ENCODE measurements at places on chromosomes 13 and 19.

- no peak for DNase-seq
Measured at GRCh38 chr19:11574689-11575088, 2.8 kb downstream of the ACP5 start.

GRCh38 chr13:29315847-29316246 lies 279.6 kb downstream of the SLC7A1 start:
- DNase-seq, result no peak

GRCh38 chr19:19613506-19613905 lies 5.0 kb downstream of the PBX4 start:
- DNase-seq, result no peak

DNA sequence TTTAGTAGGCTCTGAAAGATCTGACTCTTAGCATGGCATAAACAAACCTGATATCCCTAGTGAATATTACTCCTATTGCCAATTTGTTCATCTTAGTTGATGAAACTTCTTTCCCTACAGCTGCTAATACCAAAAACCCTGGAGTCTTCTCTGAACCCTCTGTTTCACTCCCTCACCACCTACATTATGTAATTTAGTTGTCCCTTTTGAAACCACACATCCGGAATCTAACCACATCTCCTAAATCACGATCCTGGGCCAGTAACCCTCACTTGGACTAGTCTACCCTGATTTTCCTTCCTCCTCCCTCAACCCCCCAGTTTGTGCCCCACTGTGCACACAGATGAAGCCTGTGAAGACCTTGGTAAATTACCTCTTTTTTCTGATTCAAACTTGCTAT lies 1.2 kb downstream of the ZNF256 start:
- DNase-seq, result no peak

DNA sequence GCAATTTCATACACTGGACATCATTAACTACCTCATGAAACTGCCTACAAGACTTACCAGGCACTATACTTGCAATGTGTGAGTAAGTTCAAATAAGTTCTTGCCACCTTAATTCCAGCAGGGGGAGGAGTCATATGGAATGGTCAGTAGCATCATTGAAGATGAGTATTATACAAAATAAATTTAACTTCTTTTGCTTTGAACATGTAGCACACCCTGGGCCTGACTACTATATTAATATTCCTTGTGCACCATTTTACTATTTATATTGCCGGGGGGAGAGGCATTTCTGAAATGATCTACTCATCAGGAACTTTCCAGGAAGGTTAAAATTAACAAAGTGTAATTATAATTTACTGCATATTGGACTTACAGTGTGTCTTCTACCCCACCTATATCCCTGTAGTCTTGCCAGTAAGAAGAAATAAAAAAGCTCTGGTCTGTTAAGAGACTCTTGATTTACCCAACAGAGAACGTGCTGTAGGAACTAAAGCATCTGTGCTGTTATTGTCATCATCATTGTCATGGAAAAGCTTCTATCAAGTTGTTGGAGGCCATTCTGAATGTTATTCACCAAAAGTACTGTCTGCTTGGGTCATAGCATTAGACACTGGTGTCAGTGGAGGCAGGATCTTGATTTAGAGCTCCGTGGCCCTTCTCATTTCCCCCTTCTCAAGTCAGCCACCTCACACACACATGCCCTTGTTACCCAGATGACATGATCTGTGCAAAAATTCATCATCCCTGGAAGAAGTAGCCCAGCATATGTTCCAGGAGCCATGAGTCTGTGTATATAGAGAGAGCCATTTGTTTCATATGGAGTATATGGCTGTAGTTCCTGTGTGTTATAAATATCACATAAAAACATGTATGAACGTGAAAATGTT lies 147.1 kb downstream of the MTUS2 start:
- no peak for DNase-seq

GRCh38 chr13:27665333-27665732 lies 43.6 kb downstream of the POLR1D start:
- DNase-seq, result no peak

DNA sequence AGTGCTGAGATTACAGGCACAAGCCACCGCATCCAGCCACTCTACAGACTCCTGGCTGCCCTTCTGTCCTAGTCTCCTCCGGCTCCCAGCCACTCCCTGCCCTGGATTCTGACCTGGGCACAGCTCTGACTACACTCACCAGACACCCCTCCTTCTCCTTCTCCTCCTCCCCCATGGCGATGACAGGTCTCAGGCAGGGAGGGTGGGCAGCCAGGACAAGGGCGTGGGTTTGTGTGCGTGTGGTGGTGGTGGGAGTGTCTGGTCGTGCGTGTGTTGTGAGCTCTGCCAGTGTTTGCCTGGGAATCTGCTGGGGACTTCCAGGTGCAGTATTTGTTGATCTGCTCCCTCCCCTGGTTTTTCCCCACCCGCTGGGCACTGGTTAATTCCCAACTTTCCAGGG lies 3.0 kb upstream of the NCCRP1 start:
- no peak for DNase-seq

- DNase-seq, result no peak
Measured at GRCh38 chr13:87677496-87678371, 6.6 kb downstream of the SLITRK5 start.

DNA sequence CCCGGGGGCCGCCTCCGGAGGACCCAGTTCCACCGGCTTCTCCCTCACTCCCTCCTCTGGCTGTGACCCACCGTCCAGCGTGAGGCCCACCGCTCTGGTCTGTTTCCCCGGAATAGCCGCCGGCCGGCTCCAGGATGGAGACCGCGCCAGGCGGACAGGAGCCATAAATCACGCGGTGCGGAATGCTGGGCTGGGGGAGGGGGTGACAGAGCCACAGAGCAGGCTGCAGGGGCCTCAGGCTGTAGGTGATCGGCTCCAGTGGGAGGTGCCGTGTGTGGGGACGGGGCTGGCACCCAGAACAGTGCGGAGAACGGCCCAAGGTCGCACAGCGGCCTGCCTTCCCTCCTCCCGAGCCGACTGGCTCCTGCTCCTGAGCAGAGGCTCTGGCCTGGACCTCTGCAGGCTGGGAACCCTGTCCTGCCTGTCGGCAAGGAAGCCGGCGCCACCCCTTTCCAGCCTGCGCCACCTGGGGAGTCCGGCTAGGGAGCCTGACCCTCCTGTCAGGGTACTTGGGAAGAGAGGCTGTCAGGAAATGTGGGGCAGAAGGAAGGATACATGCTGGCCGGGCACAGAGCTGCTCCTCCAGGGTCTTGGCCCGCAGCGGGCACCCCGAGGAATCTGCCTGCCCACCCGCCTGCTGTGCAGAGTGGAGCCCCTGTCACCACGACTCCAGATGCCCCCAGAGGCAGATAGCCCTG lies 8.3 kb downstream of the PIAS4 start:
- peak; percentile 48 for DNase-seq

- DNase-seq, result peak; percentile 25
Measured at GRCh38 chr19:510606-511100, 3.4 kb downstream of the TPGS1 start.

- no peak for DNase-seq
Measured at GRCh38 chr13:38093425-38093824, 223.9 kb upstream of the TRPC4 start.

GRCh38 chr19:41792513-41793413 lies 3.6 kb upstream of the CEACAM3 start:
- no peak for DNase-seq

GRCh38 chr13:41145136-41145908 lies 12.7 kb upstream of the KBTBD6 start:
- no peak for DNase-seq

GRCh38 chr13:95185851-95186250 lies 115.4 kb downstream of the ABCC4 start:
- peak; percentile 9 for DNase-seq

DNA sequence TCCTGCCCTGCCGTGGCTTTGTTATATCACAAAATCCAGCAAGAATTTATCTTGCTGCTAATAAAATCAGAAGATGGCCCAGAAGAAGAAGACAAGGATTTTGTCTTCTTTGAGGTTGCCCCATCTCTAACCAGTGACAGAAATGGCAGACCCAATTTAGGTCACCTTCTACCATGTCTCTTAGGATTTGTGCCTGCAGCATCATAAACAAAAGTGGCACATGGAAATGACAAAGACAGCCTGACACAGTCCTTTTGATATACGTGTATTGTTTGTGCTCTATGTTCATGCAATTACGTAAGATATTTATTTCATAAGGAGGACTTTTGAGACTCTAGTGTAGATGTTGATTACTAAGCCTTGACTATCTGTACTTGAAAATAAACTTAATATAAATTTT lies 135.9 kb upstream of the TMTC4 start:
- DNase-seq, result no peak

- DNase-seq, result no peak
Measured at GRCh38 chr13:31545616-31546015, 193.7 kb upstream of the RXFP2 start.

- DNase-seq, result no peak
Measured at GRCh38 chr19:2421581-2422306, 5.6 kb downstream of the TIMM13 start.

- DNase-seq, result no peak
Measured at GRCh38 chr13:96650301-96650886, 343.9 kb downstream of the OXGR1 start.

DNA sequence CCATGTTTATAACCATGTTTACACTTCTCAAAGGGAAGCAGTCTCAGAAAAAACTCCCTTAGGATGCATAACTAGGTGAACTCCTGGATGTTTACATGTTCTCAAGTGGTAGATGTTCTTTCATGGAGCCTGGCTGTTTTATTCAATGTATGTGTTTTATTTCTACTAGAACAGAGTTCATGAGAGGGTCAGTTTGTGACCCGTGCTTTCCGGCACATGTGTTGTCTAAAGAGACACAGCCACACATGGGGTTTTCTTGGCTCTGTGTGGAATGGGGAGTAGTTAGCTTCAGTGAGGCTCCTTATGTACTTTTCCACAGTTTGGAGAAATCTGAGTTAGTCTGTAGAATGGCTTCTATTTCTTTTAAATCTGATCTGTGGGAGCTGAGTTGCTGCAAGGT lies 60.9 kb downstream of the ATP8A2 start:
- no peak for DNase-seq

GRCh38 chr19:50669302-50670101 lies 20.3 kb downstream of the C19orf81 start:
- DNase-seq, result peak; percentile 1

- no peak for DNase-seq
Measured at GRCh38 chr19:31312009-31312676, 37.1 kb downstream of the TSHZ3 start.

- DNase-seq, result no peak
Measured at GRCh38 chr13:90154311-90154960, 1193.1 kb upstream of the MIR17HG start.

DNA sequence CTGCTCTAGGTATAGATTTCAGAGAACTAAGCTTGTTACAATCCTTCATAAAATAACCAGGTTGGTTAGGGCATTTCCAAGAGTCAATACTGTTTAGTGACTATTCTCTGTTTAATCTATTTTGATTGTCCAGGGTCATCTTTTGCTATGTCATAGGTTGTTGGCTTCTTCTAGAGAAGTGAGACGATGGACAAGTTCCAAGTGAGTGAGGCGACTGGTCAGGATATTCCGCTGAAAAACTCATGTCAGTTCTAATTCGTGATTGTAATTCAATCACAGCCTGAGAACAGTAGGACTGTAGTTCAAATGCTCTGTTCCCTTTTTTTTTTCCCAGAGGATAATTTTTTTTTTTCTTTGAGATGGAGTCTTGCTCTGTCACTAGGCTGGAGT lies 15.8 kb upstream of the ALOX5AP start:
- no peak for DNase-seq

DNA sequence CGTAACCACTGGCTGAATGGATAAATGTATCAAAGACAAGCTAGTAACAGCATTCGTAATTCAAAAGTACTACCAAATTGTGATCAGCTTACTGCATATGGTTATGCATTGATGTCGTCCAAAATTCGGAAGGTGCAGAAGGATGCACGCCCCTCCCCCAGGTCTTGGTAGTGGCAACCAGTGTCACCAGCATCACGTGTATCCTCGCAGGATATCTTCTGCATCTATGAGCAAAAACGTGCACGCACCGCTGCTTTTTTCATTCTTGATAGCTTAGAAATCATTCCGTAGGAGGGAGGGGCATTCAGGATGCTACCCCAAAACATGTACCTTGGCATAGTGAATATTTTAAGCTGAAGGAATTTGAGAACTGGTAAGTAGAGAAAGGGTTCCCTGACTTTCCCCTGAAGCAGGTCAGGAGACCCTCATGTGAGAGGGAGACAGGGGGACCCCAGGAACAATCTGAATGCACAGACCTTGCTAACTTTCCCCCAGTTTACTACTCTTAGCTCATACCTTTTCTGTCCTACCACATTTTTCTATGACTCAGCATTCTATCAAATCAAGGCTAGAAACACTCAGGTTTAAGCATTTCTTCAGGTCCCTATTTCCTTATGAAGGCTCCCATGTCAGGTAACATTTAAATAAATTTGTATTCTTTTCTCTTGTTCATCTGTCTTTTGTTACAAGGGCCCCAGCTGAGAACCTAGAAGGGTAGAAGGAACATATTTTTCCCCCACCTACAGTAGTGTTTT lies 61.2 kb upstream of the TM9SF2 start:
- DNase-seq, result no peak

- peak; percentile 59 for DNase-seq
Measured at GRCh38 chr19:47109541-47110375, 3.8 kb downstream of the ZC3H4 start.

- DNase-seq, result no peak
Measured at GRCh38 chr19:48378194-48378570, 13.2 kb downstream of the KDELR1 start.

- DNase-seq, result no peak
Measured at GRCh38 chr13:28001049-28001448, 12.6 kb upstream of the URAD start.

GRCh38 chr13:101757446-101758039 lies 305.1 kb downstream of the ITGBL1 start:
- no peak for DNase-seq

DNA sequence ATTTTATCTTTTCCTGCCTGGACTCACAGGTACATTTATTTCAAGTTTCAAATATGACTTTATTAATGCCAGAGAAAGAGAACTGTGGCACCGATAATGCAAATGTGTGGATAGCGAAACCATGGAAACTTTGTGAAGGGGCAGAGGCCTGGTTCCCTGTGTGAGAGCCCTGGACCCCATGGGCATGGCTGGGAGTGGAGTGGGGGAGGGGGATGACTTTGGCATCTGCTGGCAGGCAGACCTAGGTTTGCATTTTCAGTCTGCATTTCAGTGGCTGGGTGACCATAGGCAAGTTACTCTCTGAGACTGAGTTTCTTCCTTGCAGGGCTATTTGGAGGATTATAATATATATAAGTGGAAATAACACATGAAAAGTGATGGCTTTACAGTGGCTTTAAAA lies 163.8 kb upstream of the TMTC4 start:
- DNase-seq, result no peak

- DNase-seq, result peak; percentile 19
Measured at GRCh38 chr19:12757544-12758274, 6.1 kb downstream of the BEST2 start.
